ENCODE measurements at places on chromosomes 12 and 14.

DNA sequence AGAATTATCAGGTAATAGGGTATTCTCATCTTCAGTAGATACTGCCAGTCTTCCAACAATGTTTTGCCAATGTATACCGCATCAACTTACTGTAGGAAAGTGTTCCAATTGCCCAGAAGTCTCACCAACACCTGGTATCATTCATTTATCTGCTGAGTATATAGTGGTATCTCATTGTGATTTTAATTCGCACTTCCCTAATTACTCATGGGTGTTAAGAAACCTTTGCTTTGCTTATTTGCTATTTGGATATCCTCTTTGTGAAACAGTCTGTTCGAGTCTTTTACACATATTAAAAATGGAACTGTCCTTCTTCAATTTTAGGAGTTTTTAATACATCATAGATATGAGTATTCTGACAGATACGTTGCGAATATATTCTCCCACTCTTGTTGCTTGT is 6.1 kb downstream of the TM7SF3 start:
- no peak for DNase-seq

DNA sequence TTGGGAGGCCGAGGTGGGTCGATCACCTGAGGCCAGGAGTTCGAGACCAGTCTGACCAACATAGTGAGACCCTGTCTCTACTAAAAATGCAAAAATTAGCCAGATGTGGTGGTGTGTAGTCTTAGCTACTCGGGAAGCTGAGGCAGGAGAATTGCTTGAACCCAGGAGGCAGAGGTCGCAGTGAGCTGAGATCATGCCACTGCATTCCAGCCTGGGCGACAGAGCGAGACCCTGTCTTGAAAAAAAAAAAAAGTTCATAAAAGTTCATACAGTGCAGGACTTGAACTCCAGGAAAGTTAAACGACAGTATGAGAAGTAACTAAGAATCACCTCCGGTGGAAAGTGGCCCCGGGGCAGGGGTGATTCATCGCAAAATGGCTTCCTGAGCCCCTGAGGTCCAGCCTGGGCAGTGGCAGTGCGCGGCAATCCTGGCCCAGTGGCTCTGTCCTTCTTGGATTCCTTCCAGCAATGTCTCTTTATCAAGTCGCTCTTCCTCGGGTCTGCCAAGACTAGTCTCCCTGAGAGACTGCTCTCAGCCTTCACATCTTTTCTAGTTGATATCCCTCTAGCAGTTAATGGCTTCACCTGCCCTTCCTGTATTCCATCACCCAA is 16.7 kb upstream of the MAP1LC3B2 start:
- DNase-seq, result no peak

- peak; percentile 5 for DNase-seq
These were observed 72.9 kb downstream of the TRAFD1 start for GRCh38 chr12:112198120-112198733.

DNA sequence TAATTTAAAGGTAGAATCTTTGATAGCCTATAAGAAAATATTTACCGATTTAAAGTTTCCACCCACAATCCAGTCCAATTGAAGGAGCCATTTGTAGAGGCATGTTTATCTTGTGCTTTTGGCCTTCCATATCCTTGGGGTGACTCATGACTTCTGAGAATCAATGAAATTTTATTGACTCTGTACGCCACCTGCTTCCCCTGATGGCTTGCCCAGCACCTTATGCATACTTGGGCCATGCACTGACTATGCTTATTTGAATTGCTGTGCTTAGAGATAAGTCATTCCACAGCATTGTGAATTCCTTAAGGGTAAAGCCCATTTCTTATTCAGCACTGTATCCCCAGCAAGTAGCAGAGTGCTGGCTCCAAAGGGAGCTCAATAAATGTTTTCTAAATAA is 954.8 kb upstream of the SEL1L start:
- no peak for DNase-seq

GRCh38 chr14:99755068-99755405 is 38.2 kb upstream of the EML1 start:
- DNase-seq, result no peak

GRCh38 chr12:9392842-9393241 is 184.6 kb upstream of the PZP start:
- DNase-seq, result no peak

Data from stimulated activated CD8-positive, alpha-beta memory T cell treated with anti-CD3 and anti-CD28 coated beads, Interleukin-4, amount 100 ng/mL, for 4 hours (primary cell).